Sigmoid colon (tissue), 7 donors: ENCODE measurements at places on chromosomes 2 and 18. TPM values are rescaled to one million over a fixed set of nuclear protein-coding genes. Genes with fewer than 3 reads are reported as not detected.

GRCh38 chr2:185796758-185797157, 58.2 kb downstream of the FSIP2 start:
- H3K4me3 ChIP-seq: no peak overlapping the region
- H3K36me3 ChIP-seq: no peaks in the 10 kb centered on the region
- no peak for DNase-seq

DNA sequence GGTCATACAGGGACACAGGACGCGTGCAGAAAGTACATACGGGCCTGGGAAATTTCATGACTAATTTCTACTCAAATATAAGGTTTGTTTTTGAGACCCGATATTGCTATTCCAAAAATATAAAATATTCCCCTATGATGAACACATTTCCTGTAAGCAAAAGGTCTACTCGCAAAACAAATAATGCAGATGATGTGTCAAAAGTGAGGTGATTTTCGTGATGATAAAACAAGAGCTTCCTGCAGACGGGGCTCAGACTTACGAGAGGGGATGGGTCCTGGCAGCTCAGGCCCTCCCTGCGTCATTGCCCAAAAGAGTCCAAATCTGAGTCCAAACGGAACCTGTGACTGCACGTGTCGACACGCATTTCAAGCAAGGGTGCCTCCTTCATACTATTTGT, 62.7 kb downstream of the MBP start:
- no peaks in the 10 kb centered on the region for H3K27me3 ChIP-seq
- H3K27ac ChIP-seq: peak overlapping the region; percentile 75
- DNase-seq: no peak
- H3K36me3 ChIP-seq: no peaks in the 10 kb centered on the region
- peaks cover 11% of the 10 kb centered on the region for H3K4me1 ChIP-seq
- no peak overlapping the region for H3K4me3 ChIP-seq

DNA sequence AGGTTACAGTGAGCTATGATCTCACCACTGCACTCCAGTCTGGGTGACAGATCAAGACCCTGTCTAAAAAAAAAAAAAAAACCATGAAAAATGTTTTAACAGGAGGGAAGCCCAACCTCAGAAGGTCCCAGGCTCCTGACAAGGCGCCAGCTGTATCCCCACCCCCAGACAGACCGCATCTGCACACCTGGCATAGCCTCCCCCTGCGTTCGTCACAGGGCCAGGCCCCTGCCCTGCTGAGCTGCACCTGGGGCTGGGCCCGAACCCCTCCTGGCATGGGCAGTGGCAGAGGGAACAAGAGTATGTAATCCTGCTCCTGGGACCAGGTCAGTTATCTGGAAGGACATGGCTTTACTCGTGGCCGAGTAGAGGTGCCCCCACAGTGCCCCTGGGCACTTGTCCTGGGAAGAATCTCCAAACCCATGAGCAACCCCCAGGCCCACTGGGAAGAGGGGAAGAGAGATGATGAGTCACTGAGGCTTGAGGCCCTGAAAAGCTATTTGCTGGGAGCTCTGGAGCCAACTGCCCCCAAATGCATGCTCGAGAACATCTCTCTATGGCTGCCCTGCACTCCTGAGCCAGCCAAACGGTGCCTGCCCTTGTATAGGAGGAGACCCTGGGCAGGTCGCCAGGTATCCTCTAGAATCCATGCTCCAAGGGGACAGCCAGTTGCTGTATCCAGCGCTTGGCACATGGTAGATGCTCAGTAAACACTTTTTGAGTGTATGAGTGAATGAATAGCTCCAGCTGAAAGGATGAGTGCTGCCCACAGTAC, 265.5 kb downstream of the ATAD2B start:
- H3K36me3 ChIP-seq: no peaks in the 10 kb centered on the region
- no peak for DNase-seq
- no peak overlapping the region for H3K4me3 ChIP-seq
- H3K27ac ChIP-seq: no peak overlapping the region
- no peaks in the 10 kb centered on the region for H3K27me3 ChIP-seq

DNA sequence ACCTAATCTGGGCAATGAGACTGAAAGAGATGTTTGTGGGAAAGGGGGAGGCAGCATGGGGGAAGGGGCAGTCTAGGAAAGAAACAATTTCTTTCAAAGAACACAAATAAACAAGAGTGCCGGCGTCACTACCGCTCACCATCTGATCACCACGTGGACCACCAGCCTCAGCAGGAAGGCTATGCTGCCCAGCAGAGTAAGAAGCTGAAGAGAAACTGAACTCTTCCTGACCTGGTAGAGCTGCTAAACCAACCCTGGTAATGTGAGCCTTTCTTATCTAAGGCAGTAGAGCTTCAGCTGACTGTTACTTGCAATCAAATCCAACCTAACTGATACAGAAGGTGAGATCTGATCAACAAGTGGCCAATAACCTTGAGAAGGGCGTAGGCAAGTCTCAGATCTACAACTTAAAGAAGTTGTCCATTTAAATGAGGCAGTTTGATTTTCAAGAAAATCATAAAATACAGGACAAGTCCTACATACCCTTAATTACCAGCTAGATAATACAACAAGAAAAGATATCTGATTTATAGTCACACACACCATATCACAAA, 44.2 kb upstream of the SPTBN1 start:
- H3K36me3 ChIP-seq: no peaks in the 10 kb centered on the region
- no peak overlapping the region for H3K27ac ChIP-seq
- H3K4me1 ChIP-seq: no peaks in the 10 kb centered on the region
- H3K27me3 ChIP-seq: no peaks in the 10 kb centered on the region

DNA sequence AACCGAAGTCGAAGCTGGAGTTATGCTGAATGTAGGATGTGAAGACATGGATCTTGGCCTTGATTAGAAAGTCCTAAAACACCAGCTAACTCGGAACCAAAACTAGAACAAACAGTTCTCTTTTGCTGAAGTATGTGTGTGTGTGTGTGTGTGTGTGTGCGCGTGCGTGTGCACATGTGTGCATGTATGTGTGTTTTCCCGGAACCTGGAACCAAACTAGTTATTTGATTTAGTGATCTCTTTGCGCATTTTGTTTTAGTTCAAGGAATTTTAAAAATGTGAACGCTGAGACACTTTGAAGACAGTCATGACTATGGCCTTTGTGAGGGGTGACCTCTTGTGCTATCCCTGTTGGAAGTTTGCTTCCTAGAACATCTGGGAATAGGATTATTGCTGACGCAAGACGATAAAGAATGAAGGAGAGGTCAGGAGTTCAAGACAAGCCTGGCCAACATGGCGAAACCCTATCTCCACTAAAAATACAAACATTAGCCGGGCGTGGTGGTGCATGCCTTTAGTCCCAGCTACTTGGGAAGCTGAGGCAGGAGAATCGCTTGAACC, 23.8 kb downstream of the FHL2 start:
- no peaks in the 10 kb centered on the region for H3K4me1 ChIP-seq
- H3K36me3 ChIP-seq: peaks cover 36% of the 10 kb centered on the region
- no peaks in the 10 kb centered on the region for H3K27me3 ChIP-seq
- no peak overlapping the region for H3K4me3 ChIP-seq
- H3K27ac ChIP-seq: peak overlapping the region; percentile 46

GRCh38 chr2:127614731-127615130, 31.2 kb upstream of the GPR17 start:
- no peaks in the 10 kb centered on the region for H3K4me1 ChIP-seq
- no peak for DNase-seq
- no peak overlapping the region for H3K27ac ChIP-seq
- no peak overlapping the region for H3K4me3 ChIP-seq

- H3K36me3 ChIP-seq: no peaks in the 10 kb centered on the region
- DNase-seq: no peak
- no peak overlapping the region for H3K4me3 ChIP-seq
- no peak overlapping the region for H3K27ac ChIP-seq
- H3K4me1 ChIP-seq: no peaks in the 10 kb centered on the region
Observed at GRCh38 chr18:26708806-26709716, 156.4 kb downstream of the AQP4 start.

DNA sequence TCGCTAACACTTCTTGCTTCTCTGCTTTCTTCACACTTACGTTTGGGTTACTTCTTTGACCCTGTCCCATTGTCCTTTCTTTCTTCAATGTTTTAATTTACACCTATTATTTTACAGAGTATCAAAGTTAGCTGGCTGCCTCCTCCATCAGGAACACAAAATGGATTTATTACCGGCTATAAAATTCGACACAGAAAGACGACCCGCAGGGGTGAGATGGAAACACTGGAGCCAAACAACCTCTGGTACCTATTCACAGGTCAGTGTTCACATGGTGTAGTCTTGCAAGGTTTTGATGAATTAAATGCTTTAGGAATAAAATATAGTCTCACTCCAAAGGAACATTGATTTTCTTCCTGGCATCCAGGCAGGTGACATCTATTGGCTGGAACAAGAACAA, 919.0 kb downstream of the MBD2 start:
- H3K27ac ChIP-seq: no peak overlapping the region
- H3K36me3 ChIP-seq: no peaks in the 10 kb centered on the region
- H3K4me3 ChIP-seq: no peak overlapping the region
- no peaks in the 10 kb centered on the region for H3K27me3 ChIP-seq
- no peaks in the 10 kb centered on the region for H3K4me1 ChIP-seq

DNA sequence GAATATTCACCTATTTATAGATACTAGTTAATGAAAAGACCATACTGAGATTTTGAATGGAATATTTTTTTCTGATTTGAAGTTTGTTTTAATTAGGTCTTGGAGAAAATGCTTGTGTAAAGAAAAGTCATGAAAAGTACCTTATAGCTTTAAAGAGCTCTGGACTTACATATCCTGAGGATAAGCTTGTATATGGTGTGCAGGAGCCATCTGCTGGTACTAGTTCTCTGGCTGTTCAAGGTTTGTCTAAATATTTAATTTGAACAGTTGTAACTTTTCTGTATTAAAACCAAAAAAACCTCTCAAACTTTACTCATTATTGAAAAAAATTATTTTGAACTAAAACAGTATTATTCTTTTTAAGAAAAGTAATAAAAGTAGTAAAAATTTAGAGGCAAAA, 50.1 kb downstream of the UBR3 start:
- no peaks in the 10 kb centered on the region for H3K36me3 ChIP-seq
- H3K27me3 ChIP-seq: no peaks in the 10 kb centered on the region
- H3K27ac ChIP-seq: no peak overlapping the region

DNA sequence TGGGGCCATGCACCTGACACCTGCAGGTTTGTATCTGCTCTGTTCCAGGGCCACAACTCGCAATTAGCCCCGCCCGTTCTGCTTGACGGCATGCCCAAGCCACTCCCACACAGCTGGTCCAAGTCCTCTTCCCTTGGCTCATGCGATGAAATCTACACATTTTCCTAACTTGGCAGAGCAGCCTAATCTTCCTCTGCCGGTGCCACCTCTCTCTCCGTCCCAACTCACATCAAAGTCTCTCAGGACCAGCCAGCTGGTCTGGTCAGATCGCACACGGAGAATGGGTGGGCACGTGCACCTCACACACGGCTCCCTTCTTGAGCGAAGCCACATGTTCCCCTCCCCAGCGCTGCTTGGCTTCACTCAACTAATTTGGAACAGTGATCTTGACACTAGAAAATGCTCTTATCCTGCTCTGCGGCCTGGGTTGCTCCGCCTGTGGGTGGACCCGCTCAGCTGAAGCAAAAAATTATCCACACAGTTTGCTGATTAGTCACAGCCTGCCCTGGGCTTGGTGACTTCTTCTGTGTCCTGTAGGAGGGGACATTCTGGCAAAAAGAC, 176.7 kb downstream of the NRP2 start:
- peak; percentile 68 for DNase-seq
- no peaks in the 10 kb centered on the region for H3K4me1 ChIP-seq
- no peak overlapping the region for H3K27ac ChIP-seq
- H3K27me3 ChIP-seq: no peaks in the 10 kb centered on the region
- no peaks in the 10 kb centered on the region for H3K36me3 ChIP-seq
- no peak overlapping the region for H3K4me3 ChIP-seq

DNA sequence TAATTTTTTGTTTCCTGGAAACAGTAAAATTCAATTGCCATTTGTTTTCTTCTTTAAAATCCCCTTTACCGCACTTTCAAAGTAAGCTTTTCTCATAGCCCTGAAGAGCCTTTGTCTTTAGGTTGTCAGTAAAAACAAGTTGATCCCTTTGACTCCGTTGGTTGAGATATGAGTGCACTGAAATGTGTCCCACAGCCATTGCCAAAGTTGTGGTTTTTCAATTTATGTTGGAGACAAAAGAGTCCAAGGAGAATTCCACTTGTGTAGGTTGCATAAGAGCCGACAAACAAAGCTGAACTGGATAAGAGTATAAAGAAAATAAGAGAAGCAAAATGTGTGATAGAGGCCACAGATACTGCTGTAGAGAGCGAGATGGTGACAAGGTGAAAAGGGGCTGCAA, 26.1 kb upstream of the HNMT start:
- H3K36me3 ChIP-seq: no peaks in the 10 kb centered on the region
- no peak overlapping the region for H3K27ac ChIP-seq

DNA sequence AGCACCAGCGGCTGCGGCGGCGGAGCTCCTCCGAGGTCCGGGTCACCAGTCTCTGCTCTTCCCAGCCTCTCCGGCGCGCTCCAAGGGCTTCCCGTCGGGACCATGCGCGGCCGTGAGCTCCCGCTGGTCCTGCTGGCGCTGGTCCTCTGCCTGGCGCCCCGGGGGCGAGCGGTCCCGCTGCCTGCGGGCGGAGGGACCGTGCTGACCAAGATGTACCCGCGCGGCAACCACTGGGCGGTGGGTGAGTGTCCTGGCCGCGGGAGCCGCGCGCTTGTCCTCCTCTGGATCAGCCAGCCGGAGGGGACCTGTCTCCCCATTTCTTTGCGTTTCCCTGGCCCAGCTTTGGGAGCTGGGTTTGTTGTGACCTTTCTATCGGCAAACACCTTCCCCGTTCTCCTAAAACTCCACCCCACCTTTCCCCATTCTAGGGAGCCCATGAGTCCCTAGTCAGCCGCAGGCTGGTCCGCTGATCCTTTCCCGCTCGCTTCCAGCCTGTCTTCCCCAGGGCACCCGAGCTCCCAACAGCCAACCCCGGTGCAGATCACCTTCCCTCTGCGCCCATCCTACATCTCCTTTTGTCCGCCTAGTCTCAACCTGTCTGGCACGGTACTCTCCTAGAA, 316 bp downstream of the GRP start:
- peaks cover 18% of the 10 kb centered on the region for H3K4me1 ChIP-seq
- peak overlapping the region; percentile 30 for H3K4me3 ChIP-seq
- DNase-seq: no peak
- peaks cover 33% of the 10 kb centered on the region for H3K27me3 ChIP-seq
- H3K36me3 ChIP-seq: no peaks in the 10 kb centered on the region

DNA sequence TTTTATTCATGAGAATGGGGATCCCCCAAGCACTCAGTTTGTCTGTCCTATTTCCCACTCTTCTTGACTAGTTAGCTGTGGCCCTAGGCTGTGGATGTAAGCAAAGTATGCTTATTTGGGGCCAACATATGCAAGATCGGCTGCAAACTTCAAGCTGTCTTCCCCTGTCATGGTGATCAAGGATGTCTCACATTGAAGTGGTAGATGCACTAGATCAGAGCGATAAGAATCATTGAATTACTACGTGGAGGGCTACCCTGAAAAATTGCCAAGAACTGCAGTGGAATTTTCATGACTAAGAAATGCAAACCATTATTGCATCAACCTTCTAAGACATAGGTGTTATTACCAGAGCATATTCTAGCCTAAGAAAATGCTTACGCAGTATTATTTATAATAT, 527.4 kb downstream of the RNF144A start:
- no peaks in the 10 kb centered on the region for H3K27me3 ChIP-seq
- H3K4me1 ChIP-seq: no peaks in the 10 kb centered on the region
- H3K36me3 ChIP-seq: no peaks in the 10 kb centered on the region

CHMP3 gene
- 146 TPM for total RNA-seq

PLGLB2 gene
- 1.4 TPM for total RNA-seq

PAIP2B gene
- 12.2 TPM for total RNA-seq

DCC gene
- total RNA-seq: 0.83 TPM

GPR45 gene
- not detected for total RNA-seq

AMER3 gene
- total RNA-seq: 1.4 TPM

D2HGDH gene
- 26.9 TPM for total RNA-seq

TMEM169 gene
- total RNA-seq: not detected

SLC20A1 gene
- total RNA-seq: 25.1 TPM

ABCB11 gene
- 0.55 TPM for total RNA-seq

LAMA1 gene
- total RNA-seq: 0.66 TPM

SULT1C4 gene
- total RNA-seq: 6.1 TPM

ARHGAP15 gene
- total RNA-seq: 10.0 TPM

GCG gene
- total RNA-seq: not detected

OSBPL6 gene
- 1.5 TPM for total RNA-seq

B4GALT6 gene
- total RNA-seq: 4.6 TPM
